Left kidney (tissue), 8 donors: ENCODE measurements at places on chromosomes 12 and 14.

GRCh38 chr12:2402073-2402579 is 349.3 kb downstream of the CACNA1C start:
- no peak for DNase-seq

GRCh38 chr12:108357834-108358579 is 18.9 kb upstream of the CMKLR1 start:
- DNase-seq, result no peak

DNA sequence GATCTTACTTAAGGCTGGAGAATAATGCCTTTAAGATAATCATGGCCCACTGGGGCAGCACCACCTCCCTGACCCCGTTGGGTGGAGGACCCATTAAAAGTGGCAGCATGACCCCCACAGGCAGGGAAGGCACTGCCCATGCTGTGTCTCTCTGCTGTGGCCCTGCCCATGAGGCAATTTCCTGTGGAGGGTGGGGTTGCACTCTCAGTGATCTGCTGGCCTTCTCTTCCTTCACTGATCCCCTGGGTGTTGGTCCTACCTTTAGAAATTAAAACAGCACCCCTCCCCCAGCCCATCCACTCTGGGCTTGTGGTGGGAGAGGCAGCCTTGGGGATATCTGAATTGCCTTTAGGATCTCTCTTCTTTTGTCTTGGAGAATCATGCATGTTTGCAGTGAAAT is 17.3 kb downstream of the KLRK1 start:
- no peak for DNase-seq

- no peak for DNase-seq
Measured at GRCh38 chr12:130813949-130814348, 25.1 kb downstream of the STX2 start.

DNA sequence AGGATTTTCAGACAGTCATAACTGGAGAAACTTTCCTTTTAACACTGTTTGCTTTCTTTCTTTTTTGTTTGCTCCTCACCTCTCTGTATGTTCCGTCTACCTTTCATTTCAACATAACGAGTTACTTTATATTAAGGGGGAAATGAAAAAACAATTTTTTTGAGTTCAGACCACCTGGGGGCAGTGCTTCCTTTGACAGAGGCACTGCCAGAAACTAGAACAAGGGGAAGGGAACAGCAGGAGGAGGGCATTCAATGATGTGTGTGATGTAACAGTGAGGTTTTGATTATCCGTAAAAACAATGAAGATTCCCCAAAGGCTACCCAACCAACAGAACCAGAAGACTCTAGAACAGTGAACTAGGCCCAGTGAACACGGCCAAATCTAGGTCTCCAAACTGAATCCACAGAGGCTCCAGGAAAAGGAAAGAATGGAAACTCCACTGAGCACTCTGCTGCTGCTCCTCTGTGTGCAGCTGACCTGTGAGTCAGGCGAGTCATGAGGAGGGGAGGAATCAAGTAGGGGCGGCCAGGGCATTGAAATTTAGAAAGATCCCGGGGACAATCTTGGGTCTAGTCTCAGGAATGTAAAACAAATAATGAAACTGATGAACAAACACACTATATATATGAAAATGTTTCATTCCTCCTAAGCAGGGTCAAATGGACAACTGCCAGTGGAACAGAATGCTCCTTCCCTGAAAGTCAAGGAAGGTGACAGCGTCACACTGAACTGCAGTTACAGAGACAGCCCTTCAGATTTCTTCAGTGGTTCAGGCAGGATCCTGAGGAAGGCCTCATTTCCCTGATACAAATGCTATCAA is 323.5 kb downstream of the DAD1 start:
- no peak for DNase-seq

- DNase-seq, result no peak
Measured at GRCh38 chr12:102631274-102631673, 150.9 kb upstream of the IGF1 start.

- no peak for DNase-seq
Measured at GRCh38 chr14:91599994-91600393, 89.9 kb upstream of the PPP4R3A start.

GRCh38 chr12:21879312-21879711 is 61.9 kb downstream of the ABCC9 start:
- no peak for DNase-seq

- DNase-seq, result peak; percentile 13
Measured at GRCh38 chr12:39764944-39765560, 145.4 kb upstream of the ABCD2 start.

DNA sequence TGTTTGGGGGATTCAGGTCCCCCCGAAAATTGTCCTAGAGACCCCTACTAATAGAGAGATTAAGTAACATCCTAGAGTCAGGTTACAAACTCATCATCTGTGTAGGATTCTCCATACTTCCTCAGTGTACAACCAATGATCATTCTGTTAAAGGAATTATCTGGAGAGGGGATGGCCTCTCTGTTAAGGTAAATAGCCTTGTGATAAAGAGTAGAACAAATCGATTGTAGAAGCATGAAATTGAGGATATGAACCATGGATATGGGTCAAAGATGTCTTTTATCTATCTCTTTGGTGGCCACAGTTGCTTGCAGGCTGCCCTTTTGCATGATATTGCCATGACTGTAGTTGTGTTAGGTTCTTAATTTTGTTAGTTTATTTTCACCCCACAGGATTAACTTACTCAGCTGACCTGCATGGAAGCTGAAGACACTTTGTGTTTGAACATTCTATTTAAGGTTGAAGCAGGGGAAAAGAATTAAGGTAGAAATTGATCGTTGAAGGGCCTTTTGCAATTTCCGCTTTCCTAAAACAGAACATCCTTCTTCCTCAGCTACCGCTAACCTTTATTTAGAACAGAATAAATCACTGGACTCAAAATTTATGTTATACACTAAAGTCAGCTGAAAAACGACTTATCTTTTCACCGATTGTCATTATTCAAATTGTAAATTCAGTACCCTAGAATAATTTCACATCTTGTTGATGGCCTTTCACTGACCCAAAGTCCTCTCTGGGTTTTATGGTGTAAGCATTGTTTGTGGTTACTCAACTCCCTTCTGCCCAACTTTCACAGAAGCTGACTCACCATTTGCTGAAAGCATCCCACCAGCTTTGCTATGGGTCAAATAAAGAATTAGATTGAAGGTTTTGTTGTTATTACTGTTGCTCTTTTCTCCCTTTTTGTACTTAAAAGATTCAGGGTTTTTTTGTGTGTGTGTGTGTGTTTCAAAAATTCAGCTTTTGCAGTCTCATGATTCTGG is 52.3 kb downstream of the IRAK3 start:
- no peak for DNase-seq

GRCh38 chr14:91899806-91900205 is 32.5 kb upstream of the TC2N start:
- no peak for DNase-seq

- DNase-seq, result no peak
Measured at GRCh38 chr12:127770118-127770517, 496.9 kb upstream of the TMEM132C start.

DNA sequence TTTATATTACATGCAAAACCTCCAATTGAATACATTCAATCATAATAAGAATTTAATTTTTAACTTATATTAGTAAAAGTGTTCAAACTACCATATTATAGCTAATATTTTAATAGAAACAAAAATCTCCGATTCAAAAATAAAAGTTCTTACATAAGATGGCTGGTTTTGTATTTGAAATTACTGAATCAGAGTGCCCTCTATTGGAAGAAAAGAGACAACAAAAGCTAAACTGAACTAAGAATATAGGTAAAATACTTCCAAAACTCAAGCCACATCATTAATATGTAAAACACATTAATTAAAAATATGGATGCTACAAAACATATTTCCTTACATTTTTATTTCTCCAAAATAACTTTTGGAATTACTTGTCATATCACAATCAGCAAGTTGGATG is 120.3 kb downstream of the GARIN6 start:
- peak; percentile 10 for DNase-seq

DNA sequence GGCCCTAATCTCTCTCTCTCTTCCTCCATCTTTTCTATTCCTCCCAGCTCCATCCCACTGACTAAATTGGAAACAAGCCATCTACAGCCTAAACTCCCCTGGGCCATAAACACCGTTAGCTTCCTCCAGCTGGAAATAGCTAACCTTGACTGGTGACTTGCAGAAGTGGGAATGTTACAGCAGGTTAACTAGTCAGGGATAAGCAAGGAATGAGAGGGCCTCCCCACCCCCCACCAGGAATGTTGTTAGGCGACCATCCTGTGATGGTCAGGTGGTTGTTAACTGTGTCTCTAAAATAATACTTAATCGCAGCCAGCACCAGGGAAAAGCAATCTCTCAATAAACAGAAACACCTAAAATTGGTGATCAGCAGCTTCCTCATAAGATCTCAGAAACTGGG is 40.8 kb downstream of the MIS18BP1 start:
- DNase-seq, result no peak

DNA sequence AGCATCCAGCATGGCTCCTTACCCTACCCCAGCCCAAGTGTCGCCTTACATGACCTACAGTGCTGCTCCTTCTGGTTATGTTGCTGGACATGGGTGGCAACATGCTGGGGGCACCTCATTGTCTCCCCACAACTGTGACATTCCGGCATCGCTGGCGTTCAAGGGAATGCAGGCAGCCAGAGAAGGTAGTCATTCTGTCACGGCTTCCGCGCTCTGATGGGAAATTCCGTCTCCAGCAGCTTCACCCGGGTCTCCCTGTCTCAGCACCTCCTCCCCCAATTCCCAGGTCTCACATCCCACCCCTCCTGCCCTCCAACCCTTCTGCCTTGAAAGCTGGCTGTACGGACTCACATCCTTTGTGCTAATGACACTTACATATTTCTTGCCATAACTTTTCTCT is 14.6 kb downstream of the PAX9 start:
- no peak for DNase-seq

- DNase-seq, result peak; percentile 18
Measured at GRCh38 chr14:78758333-78758732, 588.2 kb downstream of the NRXN3 start.

- no peak for DNase-seq
Measured at GRCh38 chr14:21264025-21264801, 5.0 kb downstream of the HNRNPC start.
